ENCODE measurements at places on chromosomes 12 and 14. TPM values are rescaled to one million over a fixed set of nuclear protein-coding genes. Genes with fewer than 3 reads are reported as not detected.
A peak's percentile ranks its signal among the peaks of the same experiment; 100 is the strongest.

DNA sequence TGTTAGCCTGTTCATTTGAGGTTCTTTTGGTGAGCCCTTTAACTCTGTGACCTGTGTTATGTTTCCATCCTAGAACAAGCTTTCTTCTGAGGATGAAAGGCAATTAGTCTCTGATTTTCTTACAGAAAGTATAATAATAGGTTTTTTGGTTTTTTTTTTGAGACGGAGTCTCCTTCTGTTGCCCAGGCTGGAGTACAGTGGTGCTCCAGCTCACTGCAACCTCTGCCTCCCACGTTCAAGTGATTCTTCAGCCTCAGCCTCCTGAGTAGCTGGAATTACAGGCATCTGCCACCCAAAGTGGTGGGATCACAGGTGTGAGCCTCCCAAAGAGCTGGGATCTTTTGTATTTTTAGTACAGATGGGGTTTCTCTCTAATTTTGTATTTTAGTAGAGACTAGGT lies 52.7 kb upstream of the SYNE2 start:
- H3K27me3 ChIP-seq = no peaks in the 10 kb centered on the region
- no peaks in the 10 kb centered on the region for H3K36me3 ChIP-seq
- H3K4me3 ChIP-seq = no peak overlapping the region
- no peak overlapping the region for H3K27ac ChIP-seq
- no peaks in the 10 kb centered on the region for H3K4me1 ChIP-seq

GRCh38 chr14:103973354-103973753 lies 31.0 kb upstream of the RD3L start:
- no peaks in the 10 kb centered on the region for H3K36me3 ChIP-seq
- no peaks in the 10 kb centered on the region for H3K27me3 ChIP-seq
- H3K4me3 ChIP-seq = no peak overlapping the region
- no peaks in the 10 kb centered on the region for H3K4me1 ChIP-seq
- peak; percentile 37 for DNase-seq

DNA sequence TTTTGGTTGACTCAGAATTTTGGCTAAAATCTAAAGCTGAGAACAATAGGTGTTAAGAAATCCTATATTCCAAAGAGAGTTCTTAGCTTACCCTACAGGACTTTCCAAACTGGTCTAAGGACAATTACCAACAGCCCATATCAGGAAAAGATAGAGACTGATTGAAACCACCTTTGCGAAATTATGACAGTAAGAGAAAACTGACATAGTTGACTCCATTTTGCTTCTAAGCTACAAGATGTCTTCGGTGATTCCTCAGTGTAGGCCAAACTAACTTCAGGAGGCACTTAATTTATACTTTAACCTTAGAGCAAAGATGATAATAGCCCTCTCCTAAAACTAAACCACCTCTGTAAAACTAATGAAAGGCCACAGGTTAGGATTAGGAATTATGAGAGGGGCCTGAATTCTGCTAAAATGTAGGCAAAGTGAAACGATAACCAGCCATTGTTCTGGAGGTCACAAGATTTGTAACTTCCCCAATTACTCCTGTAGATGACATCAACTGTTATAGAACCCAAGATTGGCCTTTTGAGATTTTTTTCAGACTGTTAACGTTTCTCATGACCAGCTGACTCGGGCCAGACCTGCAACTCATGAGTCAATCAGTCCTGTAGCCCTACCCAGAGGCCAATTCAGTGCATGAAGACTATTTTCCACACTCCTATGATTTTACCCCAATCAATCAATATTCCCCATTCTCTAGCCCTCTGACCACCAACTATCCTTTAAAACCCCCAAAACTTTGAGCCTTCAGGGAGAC lies 43.0 kb downstream of the KLRG1 start:
- H3K4me1 ChIP-seq = no peaks in the 10 kb centered on the region
- H3K27ac ChIP-seq = no peak overlapping the region
- H3K4me3 ChIP-seq = no peak overlapping the region

- H3K27ac ChIP-seq = 0 out of 3 replicates have a peak overlapping the region, but pooled peaks have one; percentile 14
- peaks cover 45% of the 10 kb centered on the region for H3K36me3 ChIP-seq
- no peak for DNase-seq
- H3K27me3 ChIP-seq = no peaks in the 10 kb centered on the region
Observed at GRCh38 chr12:124006085-124006845, 33.2 kb downstream of the ZNF664 start.

DNA sequence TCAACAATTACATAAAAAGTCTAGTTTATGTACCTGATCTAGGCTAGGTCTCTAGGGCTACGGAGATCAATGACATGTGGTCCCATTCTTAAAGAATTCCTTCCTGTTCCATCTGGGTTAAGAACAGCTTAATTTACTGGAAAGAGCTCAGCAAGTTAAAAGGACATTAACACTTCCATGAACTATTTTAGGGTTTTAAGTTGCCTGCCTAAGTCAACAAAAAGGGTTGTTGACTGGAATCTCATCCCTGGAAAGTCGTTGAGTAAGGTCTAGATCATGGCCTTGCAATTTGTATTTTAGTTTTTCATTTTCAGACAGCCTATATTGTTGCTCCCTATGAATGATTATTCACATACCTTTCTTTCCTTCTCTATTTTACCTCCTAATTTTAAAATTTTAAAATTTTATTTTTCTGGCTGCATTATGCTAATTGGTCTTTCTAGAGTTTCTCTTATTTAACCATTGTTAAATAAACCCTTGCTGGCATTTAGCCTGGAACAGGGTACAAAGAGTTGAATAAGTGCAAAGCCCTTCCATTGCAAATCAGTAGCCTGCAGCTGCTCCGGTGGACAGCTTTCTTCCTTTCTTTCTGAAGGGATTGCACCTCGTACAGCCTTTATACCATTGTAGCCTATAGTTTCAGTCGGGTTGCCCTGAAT lies 66.3 kb downstream of the VRK1 start:
- no peak overlapping the region for H3K27ac ChIP-seq
- no peaks in the 10 kb centered on the region for H3K27me3 ChIP-seq
- DNase-seq = no peak
- H3K4me3 ChIP-seq = no peak overlapping the region
- H3K4me1 ChIP-seq = no peaks in the 10 kb centered on the region

DNA sequence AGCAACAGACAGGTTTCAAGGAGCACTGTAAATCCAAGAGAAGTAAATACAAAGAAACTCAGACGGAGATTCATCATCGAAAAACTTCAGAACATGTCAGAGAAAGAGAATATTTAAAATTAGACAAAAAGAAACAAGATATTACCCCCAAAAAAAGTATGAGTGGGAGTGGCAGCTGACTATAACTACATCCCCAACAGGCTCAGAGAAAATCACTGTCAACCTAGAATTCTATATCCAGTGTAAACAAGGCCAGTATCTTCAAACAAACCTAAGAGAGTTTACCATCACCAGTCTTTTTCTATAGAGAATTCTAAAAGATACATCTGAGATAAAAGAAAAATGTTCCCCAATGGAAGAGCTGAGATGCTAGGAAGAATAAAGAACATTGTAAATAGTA lies 39.6 kb downstream of the CRY1 start:
- H3K27ac ChIP-seq = no peak overlapping the region
- DNase-seq = no peak

GRCh38 chr12:106794369-106794768 lies 19.9 kb downstream of the RIC8B start:
- no peak overlapping the region for H3K4me3 ChIP-seq
- H3K36me3 ChIP-seq = peaks cover 3% of the 10 kb centered on the region
- no peaks in the 10 kb centered on the region for H3K4me1 ChIP-seq
- DNase-seq = peak; percentile 11
- no peak overlapping the region for H3K27ac ChIP-seq

DNA sequence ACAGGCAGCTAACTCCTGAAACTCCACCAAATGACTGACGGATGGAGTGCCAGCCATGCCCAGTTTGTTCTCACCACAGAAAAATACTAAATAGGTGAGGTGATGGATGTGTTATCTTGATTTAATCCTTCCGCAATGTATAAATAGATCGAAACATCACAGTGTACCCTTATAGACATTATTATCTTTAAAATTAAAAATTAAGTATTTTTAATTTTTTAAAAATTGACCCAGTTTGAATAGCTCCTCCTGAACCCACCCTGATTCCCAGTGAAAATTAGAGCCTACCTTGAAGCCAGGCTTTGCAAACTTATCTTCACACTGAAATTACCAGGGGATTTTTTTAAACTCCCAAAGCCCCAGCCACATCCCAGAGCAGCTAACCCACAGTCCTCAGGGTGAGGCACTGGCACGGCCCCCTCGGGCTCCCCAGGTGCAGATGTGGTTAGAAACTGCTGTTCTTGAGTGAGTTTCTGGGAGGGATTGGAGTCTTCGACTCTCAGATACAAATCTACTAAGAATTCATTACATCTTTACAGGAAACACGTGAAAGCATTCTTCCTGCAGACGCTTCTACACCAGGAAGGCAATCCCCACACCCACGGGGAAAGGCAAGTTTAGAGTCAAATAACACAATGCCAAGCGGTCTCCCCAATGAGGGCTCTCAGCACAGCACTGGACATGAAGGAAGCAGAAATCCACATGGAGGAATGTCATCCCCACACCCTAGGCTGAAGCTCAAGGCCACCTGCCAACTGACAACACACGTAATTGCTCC lies 126.4 kb downstream of the RIMBP2 start:
- no peak overlapping the region for H3K4me3 ChIP-seq
- no peak for DNase-seq
- no peaks in the 10 kb centered on the region for H3K4me1 ChIP-seq
- no peak overlapping the region for H3K27ac ChIP-seq
- H3K36me3 ChIP-seq = no peaks in the 10 kb centered on the region
- peaks cover 14% of the 10 kb centered on the region for H3K27me3 ChIP-seq

- H3K27me3 ChIP-seq = no peaks in the 10 kb centered on the region
- no peak for DNase-seq
- no peak overlapping the region for H3K4me3 ChIP-seq
- no peaks in the 10 kb centered on the region for H3K36me3 ChIP-seq
Observed at GRCh38 chr14:96102081-96102856, 63.1 kb downstream of the C14orf132 start.

DNA sequence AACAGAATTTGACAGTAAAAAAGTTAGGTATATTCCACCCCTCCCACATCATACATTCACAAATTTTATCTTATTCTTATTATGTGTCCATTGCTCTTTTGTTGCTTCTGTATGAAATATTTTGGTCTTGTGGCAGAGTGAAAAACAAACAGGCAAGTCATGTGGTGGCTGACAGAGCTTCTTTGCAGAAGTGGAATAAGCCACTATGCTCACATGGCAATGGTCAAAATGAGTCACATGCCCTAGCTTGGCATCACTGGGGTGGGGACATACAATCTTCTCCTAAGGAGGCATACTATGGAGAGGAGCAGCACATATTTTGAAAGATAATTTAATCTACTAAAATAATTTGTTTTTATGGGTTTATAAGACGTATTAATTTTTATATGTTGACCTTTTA lies 27.7 kb upstream of the CMA1 start:
- no peak for DNase-seq
- no peaks in the 10 kb centered on the region for H3K27me3 ChIP-seq
- no peak overlapping the region for H3K4me3 ChIP-seq
- no peaks in the 10 kb centered on the region for H3K4me1 ChIP-seq
- no peak overlapping the region for H3K27ac ChIP-seq
- no peaks in the 10 kb centered on the region for H3K36me3 ChIP-seq

- H3K4me3 ChIP-seq = no peak overlapping the region
- H3K27me3 ChIP-seq = peaks cover 6% of the 10 kb centered on the region
- H3K4me1 ChIP-seq = no peaks in the 10 kb centered on the region
- no peak overlapping the region for H3K27ac ChIP-seq
- no peak for DNase-seq
Observed at GRCh38 chr14:97057238-97058073, 260.3 kb downstream of the VRK1 start.

GRCh38 chr14:88599326-88599725 lies 36.5 kb downstream of the ZC3H14 start:
- peaks cover 83% of the 10 kb centered on the region for H3K36me3 ChIP-seq
- no peak overlapping the region for H3K4me3 ChIP-seq
- H3K27me3 ChIP-seq = no peaks in the 10 kb centered on the region

- no peak overlapping the region for H3K4me3 ChIP-seq
- no peaks in the 10 kb centered on the region for H3K27me3 ChIP-seq
- no peak overlapping the region for H3K27ac ChIP-seq
- no peaks in the 10 kb centered on the region for H3K36me3 ChIP-seq
- no peak for DNase-seq
Observed at GRCh38 chr14:89137526-89138163, 279.4 kb downstream of the FOXN3 start.

GRCh38 chr14:54673193-54674045 lies 106.5 kb downstream of the SAMD4A start:
- H3K4me3 ChIP-seq = no peak overlapping the region
- 0 out of 3 replicates have a peak overlapping the region, but pooled peaks have one; percentile 22 for H3K27ac ChIP-seq
- peak; percentile 22 for DNase-seq

- H3K27me3 ChIP-seq = no peaks in the 10 kb centered on the region
- peak; percentile 52 for DNase-seq
- H3K27ac ChIP-seq = peak overlapping the region; percentile 32
Observed at GRCh38 chr12:122336015-122336946, 70.0 kb upstream of the VPS33A start.

DNA sequence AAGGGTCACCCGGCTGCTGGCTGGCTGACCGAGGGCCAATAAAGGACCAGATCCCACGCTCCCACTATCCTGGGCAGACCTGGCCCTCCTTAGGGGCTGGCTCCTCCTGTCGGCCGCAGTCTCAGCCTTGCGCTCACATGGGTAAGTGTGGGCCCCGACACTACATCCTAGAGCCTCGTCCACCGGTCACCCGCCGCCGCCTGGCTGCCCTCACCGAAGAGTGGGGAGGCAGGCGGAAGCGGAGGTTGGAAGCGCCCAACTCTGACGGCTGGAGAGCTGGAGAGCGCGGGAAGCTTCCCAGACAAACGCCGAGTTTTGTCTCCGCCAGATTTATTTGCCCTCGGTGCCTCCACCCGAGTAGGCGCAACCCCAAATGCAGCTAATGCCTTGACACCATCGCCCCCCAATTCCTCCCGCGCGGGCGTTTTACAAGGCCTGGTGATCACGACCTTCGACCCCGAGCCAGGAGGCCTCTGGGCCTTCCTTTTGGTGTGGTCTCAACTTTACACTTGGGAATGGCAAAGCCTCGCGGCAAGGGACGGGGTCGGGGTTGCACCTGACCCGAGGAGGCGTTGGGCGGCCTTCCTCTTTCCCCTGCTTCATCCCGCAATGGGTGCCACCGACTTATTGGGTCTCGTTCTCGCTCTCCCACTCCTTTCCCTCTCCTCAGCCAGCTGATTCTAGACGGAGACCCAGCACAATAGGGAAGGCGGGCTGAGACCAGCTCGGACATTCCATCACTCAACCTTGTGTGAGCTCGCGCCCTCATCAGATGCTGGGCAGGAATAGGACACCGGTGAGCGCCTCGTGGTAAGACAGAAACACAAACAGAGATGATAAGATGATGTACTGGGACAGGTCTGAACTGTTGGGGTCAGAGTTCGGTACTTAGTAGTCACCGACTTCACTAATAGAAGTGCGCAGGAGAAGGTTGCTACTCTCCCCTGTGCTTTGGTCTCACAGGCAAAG lies 78.3 kb upstream of the ANO4 start:
- H3K4me3 ChIP-seq = no peak overlapping the region
- no peak for DNase-seq

GRCh38 chr12:46360908-46361666 lies 11.5 kb downstream of the SLC38A2 start:
- no peak for DNase-seq
- H3K36me3 ChIP-seq = peaks cover 75% of the 10 kb centered on the region
- H3K27ac ChIP-seq = no peak overlapping the region
- peaks cover 8% of the 10 kb centered on the region for H3K4me1 ChIP-seq
- H3K27me3 ChIP-seq = no peaks in the 10 kb centered on the region

GRCh38 chr14:97618917-97619690 lies 821.9 kb downstream of the VRK1 start:
- H3K27me3 ChIP-seq = no peaks in the 10 kb centered on the region
- no peak overlapping the region for H3K4me3 ChIP-seq
- H3K4me1 ChIP-seq = no peaks in the 10 kb centered on the region
- no peak for DNase-seq

TRIAP1 gene
- 55.3 TPM for total RNA-seq

SLC38A2 gene
- 292 TPM for total RNA-seq

TRHDE gene
- 0.09 TPM for total RNA-seq

ZNF891 gene
- 1.2 TPM for total RNA-seq

CD163L1 gene
- total RNA-seq = 1.3 TPM

RNF212B gene
- not detected for total RNA-seq
